ENCODE measurements at places on chromosomes 12 and 14.
A peak's percentile ranks its signal among the peaks of the same experiment; 100 is the strongest.

DNA sequence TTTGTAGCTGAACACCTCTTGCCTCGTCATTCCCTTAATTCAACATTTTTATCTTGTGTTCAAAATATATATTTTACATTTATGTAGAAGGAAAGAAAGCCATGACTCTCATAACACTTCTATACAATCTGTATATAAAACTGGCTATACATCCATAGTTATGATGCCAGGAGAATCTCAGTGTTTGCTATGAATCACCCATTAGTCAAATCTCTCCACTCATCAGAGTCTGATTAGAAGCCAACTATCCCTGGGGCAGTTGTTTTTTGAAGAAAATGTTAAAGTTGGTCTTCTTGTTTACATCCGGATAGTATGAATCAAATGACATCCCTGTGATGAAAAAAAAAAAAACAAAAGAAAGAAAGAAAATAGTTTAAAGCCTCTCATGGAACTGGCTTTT lies 503.9 kb downstream of the NELL2 start:
- peak; percentile 7 for DNase-seq

- peak; percentile 8 for DNase-seq
These were observed 129.6 kb downstream of the PAPOLA start for GRCh38 chr14:96631621-96632362.

DNA sequence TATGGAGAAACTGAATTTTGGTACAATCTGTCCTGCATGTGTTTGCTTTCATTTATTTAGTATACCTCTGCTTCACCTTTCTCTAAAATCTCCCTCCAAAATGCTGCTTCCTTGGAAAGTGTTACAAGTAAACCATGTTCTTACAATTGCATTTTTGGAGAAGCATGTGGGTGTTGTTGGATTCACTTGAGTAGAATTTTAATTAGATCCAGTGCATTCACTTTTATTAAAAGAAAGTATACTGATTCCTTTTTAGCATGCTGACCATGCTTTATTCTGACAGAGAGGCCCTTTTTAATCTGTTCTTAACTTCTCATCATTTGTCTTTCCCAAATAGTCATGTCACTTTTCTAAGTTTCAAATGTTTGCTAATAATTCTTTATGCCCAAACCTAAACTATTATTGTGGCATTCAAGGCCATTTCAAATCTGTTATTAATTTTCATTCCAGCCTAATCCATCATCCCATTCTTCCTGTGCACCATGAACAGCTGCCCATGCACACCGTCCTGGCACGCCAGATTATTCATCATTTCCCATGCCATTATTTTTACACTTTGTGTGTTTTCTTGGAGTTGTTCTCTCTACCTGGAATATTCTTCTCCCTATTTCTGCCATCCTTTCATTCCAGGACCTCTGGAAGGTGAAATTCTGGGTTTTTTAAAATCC lies 90.7 kb downstream of the METTL25 start:
- DNase-seq = no peak

DNA sequence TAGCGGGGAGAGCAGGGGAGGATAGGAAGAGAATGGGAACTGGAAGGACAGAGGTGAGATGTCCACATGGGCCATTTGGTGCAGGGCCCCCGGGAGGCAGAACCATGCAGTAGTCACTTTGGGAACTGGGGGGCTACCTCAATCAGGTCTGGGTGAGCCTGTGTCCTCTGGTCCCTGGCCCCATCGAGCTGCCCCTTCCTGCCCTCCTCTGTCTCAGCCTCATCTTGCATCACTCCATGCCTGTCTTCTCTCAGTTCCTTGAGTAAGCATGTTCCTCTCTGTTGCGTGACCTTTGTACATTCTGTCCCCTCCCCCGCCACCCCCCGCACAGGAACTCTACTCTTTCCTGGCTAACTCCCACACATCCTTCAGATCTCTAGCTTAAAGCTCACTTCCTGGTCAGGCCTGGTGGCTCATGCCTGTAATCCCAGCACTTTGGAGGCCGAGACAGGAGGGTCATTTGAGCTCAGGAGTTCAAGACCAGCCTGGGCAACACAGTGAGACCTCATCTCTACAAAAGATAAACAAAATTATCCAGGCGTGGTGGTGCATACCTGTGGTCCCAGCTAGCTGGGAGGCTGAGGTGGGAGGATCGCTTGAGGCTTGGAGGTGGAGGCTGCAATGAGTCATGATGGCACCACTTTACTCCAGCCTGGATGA lies 23.2 kb downstream of the FOS start:
- DNase-seq = no peak

GRCh38 chr14:59280961-59281360 lies 92.5 kb downstream of the DAAM1 start:
- DNase-seq = no peak

DNA sequence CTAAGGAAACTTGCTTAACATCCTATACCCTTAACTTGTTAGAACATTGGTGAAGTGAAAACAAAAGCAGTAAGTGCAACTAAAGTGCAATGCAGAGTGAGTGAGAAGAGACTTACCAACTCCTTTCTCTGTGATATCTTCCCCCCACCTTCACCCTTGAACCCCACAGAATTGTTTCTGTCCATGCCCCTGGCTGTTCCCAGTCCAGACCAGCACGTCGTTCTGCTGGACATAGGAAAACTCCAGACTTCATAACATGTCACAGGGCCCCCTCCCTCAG lies 91.9 kb downstream of the DAD1 start:
- no peak for DNase-seq

- DNase-seq = no peak
These were observed 763.9 kb upstream of the MGAT4C start for GRCh38 chr12:87020071-87020470.

DNA sequence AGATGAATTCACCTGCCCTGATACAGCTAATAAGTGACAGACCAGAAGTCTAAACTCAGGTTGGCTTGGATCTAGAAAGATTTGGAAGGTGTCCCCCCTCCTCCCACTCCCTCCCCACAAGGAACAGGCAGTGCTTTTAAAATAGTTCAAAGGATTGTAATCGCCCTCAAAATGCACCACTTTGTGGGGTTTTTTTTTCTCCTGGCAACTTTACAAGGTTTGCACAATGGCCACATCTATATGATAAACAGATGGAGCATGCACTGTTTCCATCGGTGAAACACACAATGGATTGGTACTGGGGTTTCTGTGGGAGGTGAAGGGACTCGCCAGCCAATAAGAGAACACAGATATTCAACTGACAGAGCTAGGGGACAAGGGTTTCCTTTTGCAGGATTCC lies 137.4 kb downstream of the LLPH start:
- no peak for DNase-seq

- no peak for DNase-seq
These were observed 123.8 kb downstream of the KCNH5 start for GRCh38 chr14:62921466-62921865.

DNA sequence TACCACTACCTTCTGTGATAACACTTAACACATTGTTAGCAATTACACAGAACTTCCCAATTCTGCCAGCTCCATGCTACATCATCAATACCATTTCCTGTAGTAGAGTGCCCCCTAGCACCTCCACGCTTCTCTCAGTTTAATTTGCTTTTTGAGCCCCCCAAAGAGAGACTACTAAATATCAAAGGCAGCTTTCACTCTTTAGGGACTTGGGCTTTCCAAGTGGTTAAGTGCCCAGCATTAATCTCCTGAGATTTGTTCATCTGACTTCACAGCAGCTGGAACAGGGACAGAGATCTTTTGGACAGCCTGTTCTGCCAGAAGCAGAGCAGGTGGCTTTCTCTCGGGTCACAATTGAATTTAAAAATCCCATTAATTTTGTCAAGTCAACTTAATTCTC lies 954.9 kb downstream of the DIO2 start:
- DNase-seq = no peak

DNA sequence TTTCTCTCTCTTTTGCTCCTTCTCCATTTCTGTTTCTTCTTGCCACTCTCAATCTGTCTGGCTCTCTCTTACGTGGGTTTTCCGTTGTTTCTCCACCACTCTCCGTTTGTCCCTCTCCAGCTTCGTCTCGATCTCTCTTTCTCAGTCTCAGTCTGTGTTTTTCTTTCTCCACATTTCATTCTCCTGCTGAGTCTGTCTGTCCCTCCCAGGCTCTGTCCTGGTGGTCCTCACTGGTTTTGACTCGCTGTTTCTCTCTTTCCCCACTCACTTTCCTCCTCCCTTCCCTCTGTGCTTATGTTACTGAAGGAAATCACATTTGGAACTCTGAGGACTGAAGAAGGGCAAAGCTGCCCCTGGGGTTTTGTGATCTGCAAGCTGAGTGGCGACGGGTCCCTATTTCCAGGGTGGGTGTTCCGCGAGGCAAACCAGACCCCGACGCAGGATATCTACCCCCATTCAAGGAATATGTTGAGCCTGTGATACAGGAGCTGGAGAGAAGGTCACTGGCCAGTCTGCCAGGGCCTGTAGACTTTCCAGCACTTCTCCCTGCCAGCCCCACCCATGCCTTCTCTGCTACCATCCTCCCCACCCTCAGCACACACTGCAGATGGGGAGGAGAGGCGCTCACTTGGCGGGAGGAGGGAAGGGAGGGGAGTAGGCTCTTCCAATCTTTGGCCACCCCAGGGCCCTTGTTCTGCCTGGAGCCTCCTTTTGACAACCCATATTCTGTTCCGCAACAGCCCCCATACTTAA lies 102.7 kb upstream of the MAP1LC3B2 start:
- no peak for DNase-seq

- DNase-seq = no peak
These were observed 3.1 kb downstream of the PFKM start for GRCh38 chr12:48122065-48122834.

DNA sequence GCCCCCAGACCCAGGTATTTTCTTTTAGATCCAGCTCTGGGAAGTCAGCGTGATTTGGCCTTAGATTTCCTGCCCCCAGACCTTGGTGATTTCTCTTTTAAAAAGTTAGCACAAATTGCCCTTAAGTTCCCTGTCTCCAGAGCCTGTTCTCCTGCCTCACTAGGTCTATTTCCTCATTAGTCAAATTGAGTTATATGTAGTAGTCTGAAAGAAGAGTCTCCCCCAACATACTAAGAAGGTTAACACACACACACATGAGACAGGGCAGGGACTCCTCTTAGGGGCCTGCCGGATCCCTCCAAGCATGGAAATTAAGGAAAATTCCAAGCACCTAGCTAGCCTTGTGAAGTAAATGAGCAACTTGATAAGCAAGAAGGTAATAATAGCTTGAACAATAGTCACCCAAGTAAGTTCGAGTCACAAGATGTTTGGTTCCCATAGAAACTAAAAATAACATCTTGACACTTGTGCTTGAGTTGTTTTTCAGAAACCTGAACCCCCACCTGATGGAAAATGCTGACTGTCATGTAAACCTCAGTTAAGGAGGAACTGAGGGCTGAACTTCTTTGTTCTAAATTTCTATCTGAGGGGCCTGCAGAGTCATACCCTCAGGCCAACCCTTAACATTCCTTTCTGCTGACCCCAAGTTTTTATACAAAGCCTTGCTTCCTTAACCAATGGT lies 51.6 kb downstream of the CAND1 start:
- DNase-seq = no peak

DNA sequence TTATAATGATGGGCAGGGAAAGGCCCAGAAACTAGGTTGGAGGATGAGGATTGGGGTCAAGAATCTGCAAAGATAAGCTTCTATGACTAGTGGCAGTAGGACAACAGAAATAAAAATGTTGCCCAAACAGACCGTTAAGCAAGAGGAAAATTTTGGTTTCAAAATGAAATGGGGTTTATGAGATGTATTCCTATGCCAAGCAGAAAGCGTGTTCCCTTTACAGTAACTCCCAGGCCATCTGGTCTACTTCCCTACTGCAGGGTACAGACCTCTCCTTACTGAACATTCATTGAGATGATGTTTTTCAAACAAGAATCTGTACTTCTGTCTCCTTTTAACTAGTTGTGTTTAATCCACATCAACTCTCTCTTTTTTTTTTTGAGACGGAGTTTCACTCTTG lies 20.4 kb upstream of the TMEM229B start:
- no peak for DNase-seq

DNA sequence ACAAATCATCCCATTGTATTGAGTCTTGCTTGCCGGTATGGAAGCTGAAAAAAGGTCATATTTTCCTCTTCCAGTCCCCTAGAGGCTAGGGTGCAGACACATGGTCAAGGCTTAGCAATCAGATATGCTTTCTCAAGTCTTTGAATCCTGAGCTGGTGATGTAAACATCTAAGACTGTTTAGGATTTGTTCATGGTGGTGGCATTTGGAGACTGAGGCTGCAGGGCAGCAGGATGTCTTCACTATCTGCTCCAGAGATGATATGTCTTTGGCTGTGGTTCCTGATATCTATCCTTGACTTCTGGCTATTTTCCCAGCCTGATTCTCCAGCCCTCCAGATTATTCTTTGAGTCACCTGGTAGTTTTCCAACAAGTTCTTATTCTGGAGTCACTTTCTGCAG lies 50.5 kb upstream of the DACT1 start:
- DNase-seq = no peak

GRCh38 chr12:43113616-43114015 lies 438.4 kb downstream of the ADAMTS20 start:
- no peak for DNase-seq

GRCh38 chr14:35405304-35405996 lies 901 bp upstream of the NFKBIA start:
- DNase-seq = no peak

GRCh38 chr12:103846415-103846814 lies 5.4 kb upstream of the NT5DC3 start:
- DNase-seq = no peak

DNA sequence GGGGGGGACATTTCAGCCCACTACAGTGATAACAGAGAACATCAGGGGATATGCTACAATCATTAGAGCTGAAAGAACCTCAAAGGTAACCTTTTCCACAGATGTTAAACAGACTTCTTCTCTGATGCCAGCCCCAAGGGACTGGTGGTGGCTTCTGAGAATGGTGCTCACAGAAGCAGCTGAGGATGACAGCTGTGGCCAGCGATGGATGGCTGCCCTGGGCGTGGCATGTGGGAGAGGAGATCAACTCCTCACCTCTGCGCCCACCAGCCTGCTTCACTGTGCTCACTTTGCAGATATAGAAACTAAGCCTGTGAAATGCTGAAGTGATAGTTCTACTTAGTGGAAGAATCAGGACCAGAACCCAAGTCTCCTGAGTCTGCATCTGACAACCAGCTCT lies 33.0 kb downstream of the FOXN3 start:
- no peak for DNase-seq

DNA sequence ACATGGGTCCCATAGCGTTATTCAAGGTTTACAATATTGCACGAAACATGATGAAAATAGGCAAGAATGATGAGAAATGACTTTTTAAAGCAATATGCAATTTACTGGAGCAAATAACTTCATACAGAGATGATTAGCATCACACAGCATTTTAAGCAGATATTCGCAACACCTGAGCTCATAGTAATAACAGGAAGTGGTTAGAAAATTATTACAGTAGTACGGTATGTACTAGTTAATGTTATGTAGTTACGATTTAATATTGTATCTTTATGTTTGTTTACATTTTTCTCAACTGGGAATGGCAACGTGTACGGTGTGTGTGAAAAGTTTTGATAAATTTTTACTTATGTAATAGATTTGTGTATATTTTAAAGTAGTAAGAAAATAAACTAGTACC lies 102.6 kb downstream of the OSBPL8 start:
- DNase-seq = no peak

GRCh38 chr14:102437997-102438915 lies 71.3 kb downstream of the ANKRD9 start:
- DNase-seq = peak; percentile 94
